ENCODE measurements at places on chromosomes 7 and 10.
A peak's percentile ranks its signal among the peaks of the same experiment; 100 is the strongest.

- DNase-seq: no peak
These were observed 15.6 kb downstream of the PWWP2B start for GRCh38 chr10:132412316-132413192.

DNA sequence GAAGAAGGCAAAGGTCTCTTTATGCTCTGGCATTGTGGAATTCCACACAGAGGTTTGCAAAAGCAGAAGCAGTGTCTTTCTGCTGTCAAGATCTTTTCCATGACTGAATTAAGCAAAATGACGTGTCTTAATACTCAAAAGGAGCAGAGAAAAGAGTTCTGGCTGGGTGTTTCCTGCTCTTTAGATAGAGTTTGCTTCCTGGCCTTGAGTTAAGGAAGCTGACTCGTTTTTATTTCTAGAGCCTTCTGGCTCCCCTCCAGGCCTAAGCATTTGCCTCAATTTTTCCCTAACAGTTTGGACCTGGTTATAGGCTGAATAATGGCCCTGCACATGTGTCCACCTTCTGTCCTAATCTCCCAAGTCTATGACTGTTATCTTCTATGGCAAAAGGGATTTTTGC is 21.6 kb downstream of the TAS2R41 start:
- DNase-seq: no peak

GRCh38 chr7:29442146-29442545 is 121.5 kb upstream of the PRR15 start:
- no peak for DNase-seq

- no peak for DNase-seq
These were observed 103.6 kb downstream of the MKLN1 start for GRCh38 chr7:131431289-131431688.

GRCh38 chr10:60732807-60733516 is 45.3 kb upstream of the CDK1 start:
- no peak for DNase-seq

GRCh38 chr10:81280497-81281479 is 594.2 kb upstream of the NRG3 start:
- DNase-seq: no peak

- DNase-seq: no peak
These were observed 18.4 kb downstream of the GFRA1 start for GRCh38 chr10:116254422-116255155.

DNA sequence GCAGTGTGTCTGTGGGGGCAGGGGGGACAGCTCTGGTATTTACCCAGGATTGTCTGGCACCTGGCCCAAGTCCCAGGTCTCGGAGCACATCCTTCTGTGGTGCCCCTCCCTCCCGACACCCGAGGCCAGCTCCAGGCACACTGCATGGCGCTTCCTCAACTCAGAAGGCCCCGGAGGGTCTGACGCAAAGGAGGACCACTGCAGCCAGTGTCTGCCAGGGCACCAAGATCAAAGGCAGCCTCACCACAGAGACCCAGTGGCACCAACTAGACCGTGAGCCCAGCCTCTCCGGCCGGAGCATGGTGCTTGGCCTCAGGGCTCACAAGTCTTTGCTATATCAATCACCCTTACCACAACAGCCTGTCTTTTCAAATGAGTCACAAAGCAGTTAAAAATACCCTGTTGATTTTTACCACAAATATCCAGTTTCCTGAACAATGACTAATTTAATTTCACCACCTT is 99.3 kb upstream of the DDC start:
- no peak for DNase-seq

GRCh38 chr10:102627736-102628293 is 16.5 kb upstream of the TRIM8 start:
- no peak for DNase-seq

DNA sequence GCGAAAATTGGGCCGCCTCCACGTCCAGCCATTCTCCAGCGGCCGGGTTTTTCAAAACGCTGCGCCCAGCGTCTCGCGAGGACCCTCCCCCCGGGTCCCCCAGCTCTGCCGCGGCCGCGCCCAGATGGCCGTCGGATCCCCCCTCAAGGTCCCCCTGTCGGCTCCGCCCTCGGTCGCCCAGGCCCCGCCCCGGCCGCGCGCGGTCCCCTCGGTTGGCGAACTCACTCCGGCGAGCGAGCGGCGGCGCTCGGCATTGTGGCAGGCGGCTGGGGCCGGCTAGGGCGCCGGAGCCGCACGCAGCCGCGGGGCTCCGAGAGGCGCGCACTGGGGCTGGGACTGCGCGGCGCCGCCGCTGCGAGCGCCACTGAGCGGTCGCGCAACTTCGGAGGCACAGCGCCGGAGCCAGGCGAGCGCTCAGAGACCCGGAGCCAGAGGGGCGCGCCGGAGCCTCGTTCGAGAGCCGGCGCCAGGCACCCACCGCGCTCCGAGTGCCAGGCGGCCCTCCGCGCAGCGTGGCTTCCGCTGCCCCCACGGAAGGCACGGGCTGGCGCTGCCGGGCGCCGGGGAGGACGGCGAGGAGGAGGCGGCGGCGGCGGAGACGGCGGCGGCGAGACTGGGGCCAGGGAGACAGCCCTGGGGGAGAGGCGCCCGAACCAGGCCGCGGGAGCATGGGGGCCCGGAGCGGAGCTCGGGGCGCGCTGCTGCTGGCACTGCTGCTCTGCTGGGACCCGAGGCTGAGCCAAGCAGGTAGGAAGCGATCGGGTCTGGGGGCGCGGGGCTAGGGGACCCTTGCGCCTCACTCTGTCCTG is at the start of gene UNC5B:
UNC5B (plus strand) TSS at position 253 of the 809 bp plus-strand sequence; CDS start at position 669, 416 bp downstream.
- peak; percentile 37 for DNase-seq

DNA sequence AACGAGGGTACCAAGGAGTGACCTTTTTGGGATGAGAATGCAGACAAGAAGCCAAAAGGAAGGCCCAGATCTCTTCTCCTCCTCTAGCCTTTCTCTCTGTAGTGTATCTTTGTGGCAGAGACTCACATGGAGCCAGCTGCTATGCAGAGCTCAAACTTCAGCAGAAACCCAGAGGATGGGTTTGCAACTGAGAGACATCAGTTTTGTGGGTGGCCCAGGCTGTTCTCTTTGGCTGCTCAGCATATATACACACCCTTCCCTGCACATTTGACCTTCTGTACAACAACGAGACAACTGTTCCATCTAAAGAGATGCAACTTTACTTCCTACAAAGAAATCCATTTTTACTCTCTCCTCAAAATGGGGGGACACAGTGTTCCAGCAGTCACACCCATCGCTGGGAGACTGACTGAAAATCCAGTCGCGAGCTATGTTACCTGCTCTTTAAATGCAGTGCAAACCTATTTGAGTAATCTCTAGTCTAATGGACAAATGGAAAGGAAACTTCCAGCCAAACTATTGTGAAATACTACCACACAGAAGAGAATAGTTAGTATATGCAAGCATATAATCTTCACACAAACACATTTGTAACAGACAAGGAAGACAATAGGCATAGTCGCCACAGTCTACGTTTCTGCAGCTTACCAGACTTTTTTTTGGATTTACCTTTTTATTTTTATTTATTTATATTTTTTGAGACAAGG is 51.2 kb downstream of the GTF2I start:
- DNase-seq: no peak

All from stimulated activated CD4-positive, alpha-beta T cell treated with anti-CD3 and anti-CD28 coated beads, Interleukin-1b, Interleukin-23, amount 100 ng/mL, for 1 hour (primary cell).